ENCODE measurements at places on chromosomes 2 and 18.
A peak's percentile ranks its signal among the peaks of the same experiment; 100 is the strongest.

DNA sequence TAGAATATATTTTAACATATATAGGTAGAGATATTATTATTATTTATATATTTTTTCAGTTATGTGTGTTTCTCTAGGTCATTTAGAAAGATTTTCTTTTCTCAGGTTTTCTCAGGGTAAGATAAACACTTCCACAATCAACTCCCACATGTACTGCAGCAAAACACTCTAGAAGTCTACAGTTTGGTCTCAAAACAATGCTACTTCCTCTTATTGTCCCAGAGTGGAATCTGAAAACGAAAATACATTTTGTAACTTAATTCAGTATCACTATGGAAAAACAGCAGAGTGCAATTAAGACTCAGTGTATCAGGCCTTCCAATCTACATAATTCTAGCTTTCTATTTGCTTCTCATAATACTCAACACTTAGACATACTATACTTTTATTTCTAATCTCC lies 190.1 kb upstream of the SLC35G4 start:
- no peak for DNase-seq

DNA sequence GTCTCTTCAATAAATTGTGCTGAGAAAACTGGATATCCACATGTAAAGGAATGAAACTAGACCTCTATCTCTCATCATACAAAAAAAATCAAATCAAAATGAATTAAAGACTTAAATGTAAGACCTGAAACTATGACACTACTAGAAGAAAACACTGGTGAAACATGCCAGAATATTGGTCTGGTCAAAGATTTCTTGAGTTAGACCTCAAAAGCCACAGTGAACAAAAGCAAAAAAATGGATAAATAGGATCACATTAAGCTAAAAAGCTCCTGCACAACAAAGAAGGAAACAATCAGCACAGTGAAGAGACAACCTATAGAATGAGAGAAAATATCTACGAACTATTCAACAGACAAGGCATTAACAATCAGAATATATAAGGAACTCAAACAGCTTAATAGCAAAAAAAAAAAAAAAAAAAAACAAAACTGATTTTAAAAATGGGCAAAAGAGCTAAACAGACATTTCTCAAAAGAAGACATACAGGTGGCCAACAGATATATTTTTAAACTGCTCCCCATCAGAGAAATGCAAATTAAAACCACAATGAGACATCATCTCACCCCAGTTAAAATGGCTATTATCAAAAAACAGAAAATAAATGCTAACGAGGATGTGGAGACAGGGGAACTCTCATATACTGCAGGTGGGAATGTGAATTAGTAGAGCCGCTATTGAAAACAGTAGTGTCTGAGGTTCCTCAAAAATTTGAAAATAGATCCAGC lies 66.3 kb downstream of the NCKAP1 start:
- DNase-seq: no peak

DNA sequence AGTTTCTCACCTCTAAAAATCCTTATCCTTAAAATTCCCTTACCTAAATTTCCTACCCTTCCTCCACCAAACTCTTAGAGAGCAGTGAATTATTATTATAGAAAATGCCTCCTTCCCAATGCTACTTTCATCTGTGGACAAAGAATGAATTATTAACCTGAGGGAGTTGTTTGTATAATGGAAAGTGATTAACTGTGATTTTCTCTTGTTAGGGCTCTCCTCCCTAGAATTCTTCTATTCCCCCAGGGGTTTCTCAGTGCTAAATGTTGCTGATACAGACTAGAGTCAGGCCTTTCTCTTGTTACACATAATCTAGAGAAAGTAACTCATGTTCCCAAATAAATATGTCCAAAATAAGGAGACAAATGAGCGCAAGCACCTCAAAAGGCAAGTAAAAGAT lies 23.3 kb downstream of the EPB41L5 start:
- DNase-seq: no peak

- DNase-seq: no peak
Observed at GRCh38 chr18:31274931-31275330, 43.0 kb upstream of the DSG1 start.

- peak; percentile 37 for DNase-seq
Observed at GRCh38 chr2:150495993-150496627, 8.6 kb upstream of the RND3 start.

Measured in femur (tissue), 1 donor.